Activated naive CD8-positive, alpha-beta T cell treated with anti-CD3 and anti-CD28 coated beads, Interleukin-2, amount 10 ng/mL, durations not matched to agents 7 days and 5 days (primary cell): ENCODE measurements at places on chromosomes 12 and 14. TPM values are rescaled to one million over a fixed set of nuclear protein-coding genes. Genes with fewer than 3 reads are reported as not detected.

GRCh38 chr14:89621791-89622638 is 205.0 kb upstream of the FOXN3 start:
- H3K27me3 ChIP-seq: no peaks in the 10 kb centered on the region
- peak overlapping the region; percentile 99 for H3K27ac ChIP-seq
- peak overlapping the region; percentile 99 for H3K4me3 ChIP-seq
- H3K36me3 ChIP-seq: peaks cover 8% of the 10 kb centered on the region

The PPFIA2 gene
- total RNA-seq: not detected

The RPGRIP1 gene
- not detected for total RNA-seq

DNA sequence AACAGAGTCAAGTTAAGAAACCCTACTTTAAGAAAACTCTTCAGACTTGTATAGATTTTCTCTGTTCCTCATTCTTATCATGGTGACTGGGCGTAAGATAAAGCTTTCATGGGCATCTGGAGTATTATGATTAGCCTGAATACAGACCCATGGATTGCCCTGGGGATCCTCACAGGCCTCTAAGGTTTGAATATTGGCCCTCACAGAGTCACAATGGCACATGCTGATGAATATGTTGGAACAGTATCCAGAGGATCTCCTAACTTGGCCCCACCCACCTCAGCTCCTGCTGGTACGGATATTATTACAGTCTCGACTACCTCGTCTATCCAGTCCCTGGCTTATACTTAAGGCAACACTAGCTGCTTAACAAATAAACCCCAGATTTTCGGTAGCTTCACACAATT is 8.1 kb downstream of the OSBPL8 start:
- H3K36me3 ChIP-seq: peaks cover 35% of the 10 kb centered on the region
- H3K27me3 ChIP-seq: no peaks in the 10 kb centered on the region
- DNase-seq: no peak
- H3K27ac ChIP-seq: no peak overlapping the region
- peaks cover 59% of the 10 kb centered on the region for H3K4me1 ChIP-seq

DNA sequence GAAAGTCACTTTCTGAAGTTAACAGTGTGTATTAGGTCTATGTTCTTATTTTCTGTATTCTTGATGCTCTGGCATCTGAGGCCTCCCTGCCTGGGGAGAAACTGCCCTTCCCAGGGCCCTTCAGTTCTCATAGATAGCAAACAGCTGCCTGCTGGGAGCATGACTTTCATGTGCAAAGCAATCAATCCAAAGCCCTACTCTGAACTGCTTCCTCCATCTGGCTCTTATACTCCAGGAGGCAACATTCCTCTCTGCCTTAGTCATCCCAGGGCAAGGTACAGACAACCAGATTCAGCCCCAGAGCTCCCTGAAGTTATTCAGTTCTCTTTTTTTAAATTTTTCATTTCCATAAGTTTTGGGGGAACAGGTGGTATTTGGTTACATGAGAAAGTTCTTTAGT is 41.7 kb upstream of the RIN3 start:
- no peak overlapping the region for H3K27ac ChIP-seq
- H3K27me3 ChIP-seq: peaks cover 5% of the 10 kb centered on the region
- peaks cover 7% of the 10 kb centered on the region for H3K4me1 ChIP-seq

DNA sequence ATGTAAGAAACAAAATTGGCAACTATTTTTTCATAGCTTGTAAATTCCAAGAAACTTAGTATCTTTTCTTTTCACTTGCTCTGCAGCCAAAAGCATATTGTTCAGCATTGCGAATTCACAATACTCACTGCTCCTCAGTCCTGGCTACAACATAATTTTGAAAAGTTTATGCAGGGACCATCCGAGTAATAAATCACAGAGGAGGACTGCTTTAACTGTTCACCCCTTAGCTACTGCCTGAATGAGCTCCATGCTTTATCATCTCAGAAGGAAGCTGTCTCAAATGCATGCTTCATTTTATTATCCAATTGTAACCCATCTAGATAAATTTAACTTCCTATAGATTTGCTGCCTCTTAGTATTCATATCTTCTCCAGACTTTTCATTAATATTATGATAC is 827.8 kb downstream of the DIO2 start:
- H3K4me3 ChIP-seq: no peak overlapping the region
- H3K27ac ChIP-seq: no peak overlapping the region
- DNase-seq: no peak
- H3K4me1 ChIP-seq: no peaks in the 10 kb centered on the region
- no peaks in the 10 kb centered on the region for H3K27me3 ChIP-seq

GRCh38 chr14:27367345-27367744 is 769.5 kb upstream of the NOVA1 start:
- H3K4me1 ChIP-seq: no peaks in the 10 kb centered on the region
- H3K36me3 ChIP-seq: no peaks in the 10 kb centered on the region
- H3K4me3 ChIP-seq: no peak overlapping the region
- no peaks in the 10 kb centered on the region for H3K27me3 ChIP-seq
- H3K27ac ChIP-seq: no peak overlapping the region

GRCh38 chr12:997505-997904 is 6.5 kb downstream of the ERC1 start:
- peaks cover 6% of the 10 kb centered on the region for H3K4me1 ChIP-seq
- H3K4me3 ChIP-seq: no peak overlapping the region
- peaks cover 5% of the 10 kb centered on the region for H3K36me3 ChIP-seq
- DNase-seq: no peak
- no peaks in the 10 kb centered on the region for H3K27me3 ChIP-seq

- H3K4me1 ChIP-seq: peaks cover 4% of the 10 kb centered on the region
- no peak overlapping the region for H3K27ac ChIP-seq
- H3K27me3 ChIP-seq: peaks cover 21% of the 10 kb centered on the region
- DNase-seq: no peak
- H3K36me3 ChIP-seq: no peaks in the 10 kb centered on the region
Measured at GRCh38 chr14:69850086-69850735, 29.0 kb upstream of the SMOC1 start.

- no peak for DNase-seq
- no peaks in the 10 kb centered on the region for H3K27me3 ChIP-seq
- no peak overlapping the region for H3K4me3 ChIP-seq
- H3K27ac ChIP-seq: no peak overlapping the region
- H3K36me3 ChIP-seq: no peaks in the 10 kb centered on the region
Measured at GRCh38 chr14:33359288-33359881, 420.7 kb downstream of the NPAS3 start.

The FOS gene
- 60.3 TPM for total RNA-seq

The RHOJ gene
- not detected for total RNA-seq

The TMEM106C gene
- 115 TPM for total RNA-seq

DNA sequence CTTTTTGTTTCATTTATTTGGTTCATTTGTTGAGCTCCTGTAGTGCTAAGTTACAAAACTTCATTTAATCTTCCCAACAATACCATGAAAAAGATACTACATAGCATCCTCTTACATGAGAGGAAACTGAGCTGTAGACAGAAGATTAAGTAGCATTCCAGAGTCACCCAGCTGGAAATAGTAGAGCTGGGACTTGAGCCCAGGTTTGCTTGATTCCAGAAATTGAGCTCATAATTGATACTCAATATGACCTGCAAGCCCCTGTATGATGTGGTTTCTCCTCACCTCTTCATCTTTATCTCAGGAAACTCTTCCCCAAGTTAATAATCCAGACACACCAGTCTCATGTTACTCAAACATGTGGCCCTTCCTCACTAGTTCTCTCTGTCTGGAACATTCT is 87.0 kb upstream of the DAAM1 start:
- no peaks in the 10 kb centered on the region for H3K36me3 ChIP-seq
- H3K4me3 ChIP-seq: no peak overlapping the region
- H3K4me1 ChIP-seq: peaks cover 3% of the 10 kb centered on the region
- H3K27ac ChIP-seq: no peak overlapping the region

DNA sequence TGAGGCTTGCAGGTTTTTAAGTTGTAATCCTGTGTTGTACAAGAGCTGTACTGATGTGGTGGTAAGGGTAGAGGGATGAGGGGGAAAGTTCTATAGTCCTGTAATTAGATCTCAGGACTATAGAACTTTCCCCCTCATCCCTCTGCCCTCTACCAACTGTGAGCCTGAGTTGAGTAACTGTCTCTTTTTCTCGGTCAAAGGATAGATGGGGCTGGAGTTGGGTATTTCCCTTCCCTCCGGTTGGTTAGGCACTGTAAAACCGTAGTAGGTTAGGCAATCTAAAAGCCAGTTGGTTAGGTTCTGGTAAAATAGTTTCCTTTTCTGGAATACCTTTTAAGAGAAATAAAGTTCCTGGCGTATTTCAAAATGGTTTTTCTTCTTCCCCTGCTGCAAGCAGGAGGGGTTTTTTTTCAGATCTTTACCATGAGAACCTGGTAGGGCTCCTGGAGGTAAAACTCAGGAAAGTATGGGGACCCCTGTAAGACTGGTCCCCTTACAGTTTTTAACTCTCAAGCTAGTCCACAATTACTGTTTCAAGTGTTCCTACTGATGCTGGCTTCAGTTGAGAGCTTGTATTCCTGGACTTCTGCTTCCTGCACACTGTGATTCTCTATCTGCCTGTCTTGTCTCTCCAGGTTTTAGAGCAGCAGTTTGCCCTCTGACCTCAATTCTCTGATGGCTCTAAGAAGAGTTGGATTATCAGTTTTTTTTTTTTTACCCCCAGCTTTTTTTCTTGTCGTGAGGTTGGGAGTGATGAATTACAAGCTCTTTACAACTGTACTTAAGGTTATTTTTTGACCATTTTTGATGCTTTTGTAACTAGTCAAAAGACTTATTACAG is 58.7 kb downstream of the FUT8 start:
- peak overlapping the region; percentile 55 for H3K27ac ChIP-seq
- no peak for DNase-seq
- H3K27me3 ChIP-seq: no peaks in the 10 kb centered on the region
- peaks cover 29% of the 10 kb centered on the region for H3K36me3 ChIP-seq

The DBX2 gene
- not detected for total RNA-seq

The NPFF gene
- total RNA-seq: not detected

The CDC42BPB gene
- 1.1 TPM for total RNA-seq

GRCh38 chr12:103710544-103710943 is 123.5 kb downstream of the STAB2 start:
- H3K36me3 ChIP-seq: no peaks in the 10 kb centered on the region
- peaks cover 17% of the 10 kb centered on the region for H3K27me3 ChIP-seq
- no peak for DNase-seq
- H3K27ac ChIP-seq: no peak overlapping the region
- H3K4me3 ChIP-seq: no peak overlapping the region

GRCh38 chr12:7959701-7960121 is 23.7 kb upstream of the SLC2A3 start:
- H3K4me3 ChIP-seq: peak overlapping the region; percentile 97
- H3K27me3 ChIP-seq: no peaks in the 10 kb centered on the region
- H3K36me3 ChIP-seq: peaks cover 10% of the 10 kb centered on the region
- peak; percentile 56 for DNase-seq
- H3K27ac ChIP-seq: peak overlapping the region; percentile 94

The LLPH gene
- total RNA-seq: 36.0 TPM

The SMOC1 gene
- not detected for total RNA-seq

The MYF6 gene
- not detected for total RNA-seq

The FSCB gene
- not detected for total RNA-seq

DNA sequence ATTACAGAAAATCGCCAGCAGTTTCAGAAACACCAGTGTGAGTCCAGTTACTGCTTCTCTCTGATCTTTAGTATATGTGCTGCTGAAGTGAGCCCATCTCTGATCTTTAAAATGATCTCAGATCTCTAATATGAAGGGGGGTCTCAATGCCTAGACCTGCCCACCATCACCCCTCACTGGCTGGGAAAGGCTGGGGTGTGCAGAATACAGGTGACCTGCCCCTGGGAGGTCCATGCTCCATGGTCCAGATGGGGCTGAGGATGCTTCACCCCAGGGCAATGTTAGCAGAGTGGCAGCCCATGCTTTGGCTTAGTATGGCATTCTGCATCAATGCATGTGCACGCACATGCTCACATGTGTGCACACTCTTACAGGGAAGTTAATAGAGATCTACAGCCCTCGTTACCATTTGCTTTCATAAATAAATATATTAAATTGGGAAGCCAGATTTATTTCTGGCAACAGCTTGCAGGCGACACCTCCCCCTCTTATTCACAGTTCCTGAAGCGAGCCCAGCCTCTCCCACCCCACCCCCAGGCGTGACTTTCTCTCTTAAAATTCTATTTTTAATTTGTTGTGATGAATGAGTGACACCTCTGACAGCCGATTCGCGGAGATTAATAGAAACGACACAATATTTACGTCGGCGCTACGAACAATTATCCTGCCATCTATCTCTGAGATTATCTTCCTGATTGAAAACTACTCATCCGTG is 104.7 kb upstream of the ESRRB start:
- no peaks in the 10 kb centered on the region for H3K36me3 ChIP-seq
- H3K27me3 ChIP-seq: peaks cover 13% of the 10 kb centered on the region
- no peak for DNase-seq
- no peak overlapping the region for H3K4me3 ChIP-seq
- H3K4me1 ChIP-seq: no peaks in the 10 kb centered on the region

DNA sequence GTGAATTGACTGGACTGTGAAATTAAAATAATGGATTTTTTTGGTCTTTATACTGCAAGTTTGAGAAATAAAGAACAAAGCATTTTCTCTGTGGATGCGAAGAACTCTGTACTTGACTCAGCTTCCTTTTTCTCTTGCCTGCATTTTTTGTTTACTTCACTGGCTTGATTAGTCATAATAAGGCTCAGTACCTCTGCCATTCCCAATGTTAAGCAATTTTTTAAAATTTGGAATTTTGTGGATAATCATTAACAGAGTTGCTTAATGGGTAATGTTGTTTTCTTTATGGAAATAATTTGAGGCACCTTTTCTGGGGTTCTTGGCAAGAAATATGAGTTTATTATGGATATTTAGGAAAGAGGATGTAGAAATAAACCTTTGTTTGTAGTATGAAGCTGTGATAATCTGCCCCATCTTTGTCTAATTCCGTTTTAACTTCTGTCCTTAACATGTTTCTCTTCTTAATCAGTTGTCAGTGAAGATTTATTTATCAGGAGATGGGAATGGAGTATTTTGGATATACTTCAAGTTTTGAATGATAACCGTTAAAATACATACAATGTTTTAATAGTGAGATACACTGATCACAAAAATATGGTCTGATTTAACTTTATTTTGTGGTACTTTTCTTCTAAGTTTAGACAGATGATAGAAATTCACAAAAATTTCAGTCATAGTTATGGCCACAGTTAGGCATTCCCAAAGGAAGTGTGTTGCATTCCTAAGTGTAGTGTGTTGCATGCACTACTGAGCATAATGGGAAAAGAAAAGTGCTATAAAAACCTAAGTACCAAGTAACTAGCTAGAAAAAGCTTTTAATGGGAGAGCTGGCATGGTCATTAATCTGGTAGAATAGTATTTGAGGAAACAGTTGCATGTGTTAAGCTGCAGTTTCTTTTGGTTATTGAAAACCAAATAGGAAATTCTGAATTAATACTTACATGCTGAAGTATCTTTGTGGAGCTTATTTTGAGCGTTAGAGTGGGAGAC is 27.7 kb downstream of the WNK1 start:
- no peak overlapping the region for H3K27ac ChIP-seq
- peak overlapping the region; percentile 69 for H3K4me3 ChIP-seq
- DNase-seq: no peak

The RNASE3 gene
- total RNA-seq: not detected

The TEX52 gene
- 0.34 TPM for total RNA-seq

- peak; percentile 78 for DNase-seq
- H3K36me3 ChIP-seq: no peaks in the 10 kb centered on the region
- H3K4me1 ChIP-seq: peaks cover 28% of the 10 kb centered on the region
- H3K27ac ChIP-seq: peak overlapping the region; percentile 93
- H3K4me3 ChIP-seq: peak overlapping the region; percentile 71
- peaks cover 5% of the 10 kb centered on the region for H3K27me3 ChIP-seq
Measured at GRCh38 chr12:6230321-6231110, 30.3 kb downstream of the CD9 start.

- H3K27ac ChIP-seq: no peak overlapping the region
- no peak for DNase-seq
- H3K4me3 ChIP-seq: no peak overlapping the region
- peaks cover 3% of the 10 kb centered on the region for H3K4me1 ChIP-seq
Measured at GRCh38 chr12:45310627-45310968, 94.7 kb downstream of the ANO6 start.
